ENCODE measurements at places on chromosomes 16 and 17.

DNA sequence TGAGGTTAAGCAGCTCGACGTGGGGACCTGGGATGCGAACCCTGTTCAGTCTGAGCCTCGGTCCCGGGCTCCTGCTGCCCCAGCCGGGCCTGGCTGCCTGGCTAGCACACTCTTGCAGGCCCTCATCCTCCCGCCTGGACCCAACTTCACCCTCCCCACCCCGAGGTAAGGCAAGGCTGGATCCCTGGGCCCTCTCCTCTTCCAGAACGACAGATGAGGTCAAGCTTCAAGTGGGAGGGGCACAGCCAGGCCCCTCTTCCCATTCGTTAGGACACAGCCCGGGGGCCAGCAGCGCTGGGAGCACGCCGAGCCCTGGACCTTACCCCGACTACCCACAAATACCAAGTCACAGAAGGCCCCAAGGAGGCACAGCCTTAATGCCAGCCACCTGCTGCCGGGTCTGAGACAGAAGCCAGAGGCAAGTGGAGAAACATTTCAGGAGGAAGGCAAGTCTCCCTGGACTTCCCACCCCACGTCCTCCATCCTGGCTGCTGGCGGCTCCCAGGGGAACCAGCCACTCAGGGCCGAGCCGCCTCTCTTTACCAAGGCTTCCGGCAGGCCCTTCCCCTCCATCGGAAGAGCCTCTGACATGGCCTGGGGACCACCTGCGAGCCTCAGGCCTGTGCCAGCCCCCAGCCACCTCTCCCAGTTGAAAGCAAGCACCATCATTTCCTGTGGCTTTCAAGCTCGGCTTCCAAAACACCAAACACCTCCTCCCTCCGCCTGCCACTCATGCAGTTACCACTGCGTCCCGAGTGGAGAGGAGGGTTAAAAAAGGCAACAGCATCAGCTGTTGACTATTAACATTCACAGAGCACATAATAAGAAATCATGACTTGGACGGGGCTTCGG, 59.9 kb downstream of the RPH3AL start:
- no peak for DNase-seq

- no peak for DNase-seq
Observed at GRCh38 chr16:73275024-73275423, 227.1 kb upstream of the ZFHX3 start.

DNA sequence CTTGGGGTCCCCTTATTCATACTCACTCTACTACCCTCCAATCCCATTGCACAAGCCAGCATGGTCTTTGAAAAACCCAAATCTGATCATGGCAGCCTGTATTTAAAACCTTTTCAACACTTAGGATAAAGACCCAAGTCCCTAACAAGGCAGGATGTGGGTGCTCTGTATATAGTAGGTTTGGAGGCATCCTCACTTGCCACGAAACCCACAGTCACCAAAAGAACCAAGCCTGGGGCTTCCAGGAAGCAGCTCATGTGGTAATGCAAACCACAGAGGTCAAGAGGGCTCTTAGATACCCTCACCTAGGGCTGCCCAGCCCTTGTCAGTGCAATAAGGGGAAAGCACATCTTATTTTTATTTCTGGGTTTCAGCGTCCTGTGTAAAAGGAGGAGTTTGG, 218.6 kb upstream of the ASIC2 start:
- no peak for DNase-seq

DNA sequence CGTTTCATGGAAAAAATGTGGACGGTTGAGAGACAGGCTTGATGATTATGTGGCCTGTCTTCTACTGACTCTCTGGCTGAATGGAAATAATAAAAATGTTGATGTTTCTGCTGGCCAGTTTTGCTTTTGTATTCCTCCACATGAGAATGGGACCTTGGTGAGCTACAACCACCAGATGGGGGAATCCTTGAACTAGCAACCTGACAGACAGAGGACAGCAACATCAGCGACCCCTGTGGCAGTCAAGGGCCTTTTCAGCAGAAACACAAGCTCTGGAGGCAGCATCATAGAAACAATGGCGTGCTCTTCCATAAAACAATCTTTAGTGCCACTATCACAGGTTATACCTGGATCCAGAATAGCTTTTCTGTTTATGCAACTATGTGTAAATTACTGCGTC, 84.0 kb upstream of the ATP2A3 start:
- DNase-seq: no peak

DNA sequence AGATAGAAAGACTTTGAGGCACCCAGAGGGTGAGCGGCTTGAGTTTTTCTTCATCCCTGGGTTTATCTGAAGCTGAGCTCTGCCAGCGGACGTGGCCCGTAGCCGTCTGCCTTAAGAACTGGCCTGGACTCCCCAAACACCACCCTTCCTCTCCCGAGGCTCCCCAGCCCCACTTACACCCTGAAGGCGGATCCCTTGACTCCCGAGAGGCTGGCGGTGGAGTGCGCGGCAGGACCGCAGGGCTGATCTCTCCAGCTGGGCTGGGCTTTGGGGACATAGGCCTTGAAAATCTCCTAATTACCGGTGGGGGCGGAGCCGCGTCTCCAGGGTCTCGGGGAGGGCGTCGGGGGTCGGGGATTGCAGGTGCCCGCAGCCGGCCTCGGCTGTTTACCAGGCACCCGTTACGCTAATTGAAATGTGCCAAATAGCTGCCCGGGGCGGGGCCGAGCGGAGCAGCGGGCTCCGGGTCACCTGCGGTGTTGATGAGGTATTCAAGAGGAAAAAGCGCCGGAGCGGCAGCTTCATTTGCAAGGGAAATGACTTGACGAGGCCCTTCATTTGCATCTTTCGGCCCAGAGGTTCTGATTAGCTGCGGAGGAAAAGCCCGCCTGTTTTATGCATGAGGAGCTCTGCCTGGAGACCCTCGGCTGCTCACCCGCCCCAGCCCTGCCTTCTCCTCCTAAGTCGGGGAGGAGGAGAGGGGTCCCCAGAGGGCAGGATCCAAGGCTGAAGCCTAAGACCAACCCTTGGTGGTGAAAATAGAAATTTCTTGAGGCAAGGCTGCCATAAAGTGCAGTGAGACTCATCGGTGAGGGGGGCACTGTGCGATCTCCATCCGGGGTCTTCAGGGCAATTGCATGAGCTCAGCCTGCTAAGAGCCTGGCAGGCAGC, 100.7 kb downstream of the MGAT5B start:
- DNase-seq: peak; percentile 90
